ENCODE measurements at places on chromosomes 7 and 10.

GRCh38 chr7:45081670-45081974, 7.1 kb downstream of the NACAD start:
- DNase-seq = no peak

- DNase-seq = no peak
These were observed 76.5 kb downstream of the ARL5B start for GRCh38 chr10:18735711-18736110.

DNA sequence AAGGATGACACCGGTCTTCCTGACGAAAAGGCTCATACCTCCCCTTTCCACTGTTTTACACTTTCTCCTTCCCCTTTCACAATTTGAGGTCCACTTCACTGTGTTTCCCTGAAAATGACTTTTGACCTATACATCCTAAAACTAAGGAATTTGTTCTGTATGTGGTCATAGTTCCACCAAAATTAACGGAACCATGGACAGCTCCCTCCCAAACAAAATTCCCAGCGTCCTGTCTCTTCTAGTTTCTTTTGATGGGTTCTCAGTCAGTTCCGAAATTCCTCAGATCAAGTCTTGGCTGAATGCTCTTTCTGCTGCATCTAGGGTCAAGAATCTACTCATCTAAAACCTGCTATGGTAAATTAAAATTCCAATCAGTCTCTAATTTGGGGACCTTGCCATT, 1191.9 kb downstream of the CNTNAP2 start:
- DNase-seq = no peak

DNA sequence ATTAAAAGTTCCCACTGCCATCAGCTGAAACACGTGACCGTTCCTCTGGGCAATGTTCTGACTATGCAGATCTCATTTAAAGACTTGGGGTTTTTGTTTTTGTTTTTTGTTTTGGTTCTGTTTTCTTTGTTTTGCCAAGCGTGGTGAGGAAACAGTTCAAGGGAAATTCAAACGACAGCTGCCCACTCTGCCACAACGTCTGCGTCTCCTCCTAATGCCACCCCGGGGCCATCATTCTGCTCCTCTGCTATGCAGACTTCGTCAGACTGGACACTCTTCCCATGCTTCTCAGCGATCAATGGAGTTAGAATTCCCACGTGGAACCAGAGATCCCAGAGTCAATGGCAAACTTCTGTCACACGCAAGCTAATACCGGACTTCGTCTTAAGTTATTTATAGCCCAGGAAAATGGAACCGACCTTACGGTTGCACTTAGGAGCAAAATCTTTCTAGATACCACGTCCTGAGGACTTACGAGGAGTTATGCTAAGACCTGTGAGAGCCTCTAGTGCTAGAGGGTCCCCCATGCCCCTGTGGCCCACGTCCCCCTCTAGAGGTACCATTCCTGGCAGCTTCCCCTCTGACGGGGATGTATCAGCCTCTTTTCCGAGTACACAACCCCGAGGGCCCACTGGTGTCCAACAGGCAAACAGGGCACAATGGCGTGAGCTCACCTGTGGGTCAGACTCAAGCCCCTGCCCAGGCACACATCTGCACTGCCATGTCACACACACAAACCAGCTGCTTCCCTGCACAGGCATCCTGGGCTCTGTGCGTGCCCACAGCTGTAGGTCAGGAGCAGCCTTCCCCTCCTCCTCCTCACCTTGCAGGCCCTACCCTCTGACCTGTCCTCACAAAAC, 24.4 kb downstream of the EBF3 start:
- no peak for DNase-seq

- DNase-seq = no peak
These were observed 149.8 kb downstream of the HBP1 start for GRCh38 chr7:107318523-107319160.

- DNase-seq = no peak
These were observed 210.1 kb upstream of the INHBA start for GRCh38 chr7:41912851-41913567.

DNA sequence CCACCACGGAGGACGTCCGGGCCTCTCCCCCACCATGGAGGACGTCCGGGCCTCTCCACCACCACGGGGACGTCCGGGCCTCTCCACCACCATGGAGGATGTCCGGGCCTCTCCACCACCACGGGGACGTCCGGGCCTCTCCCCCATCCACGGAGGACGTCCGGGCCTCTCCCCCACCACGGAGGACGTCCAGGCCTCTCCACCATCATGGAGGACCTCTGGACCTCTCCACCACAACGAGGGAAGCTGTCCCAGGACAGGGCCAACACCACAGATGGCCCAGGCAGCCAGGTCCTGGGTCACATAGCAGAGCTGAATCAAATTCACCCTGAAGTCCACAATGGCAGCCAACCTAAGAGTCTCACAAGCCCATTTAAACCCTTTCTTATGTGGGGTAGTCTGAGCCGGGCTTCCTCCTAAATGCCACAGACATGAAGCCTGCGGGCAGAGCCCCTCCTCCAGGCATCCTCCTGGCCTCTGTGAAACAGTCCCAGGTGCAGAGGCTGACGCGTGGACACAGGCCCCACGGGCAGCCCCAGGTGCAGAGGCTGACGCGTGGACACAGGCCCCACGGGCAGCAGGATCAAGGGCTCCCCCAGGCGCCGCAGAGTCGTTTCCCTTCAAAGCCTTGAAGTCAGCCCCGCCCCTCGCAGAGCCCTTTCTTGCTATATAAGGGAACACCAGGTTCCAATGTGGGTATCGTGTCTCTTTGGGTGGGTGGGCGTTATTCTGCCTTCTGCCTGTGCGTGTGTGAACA, 47.0 kb downstream of the FOXL3 start:
- no peak for DNase-seq

DNA sequence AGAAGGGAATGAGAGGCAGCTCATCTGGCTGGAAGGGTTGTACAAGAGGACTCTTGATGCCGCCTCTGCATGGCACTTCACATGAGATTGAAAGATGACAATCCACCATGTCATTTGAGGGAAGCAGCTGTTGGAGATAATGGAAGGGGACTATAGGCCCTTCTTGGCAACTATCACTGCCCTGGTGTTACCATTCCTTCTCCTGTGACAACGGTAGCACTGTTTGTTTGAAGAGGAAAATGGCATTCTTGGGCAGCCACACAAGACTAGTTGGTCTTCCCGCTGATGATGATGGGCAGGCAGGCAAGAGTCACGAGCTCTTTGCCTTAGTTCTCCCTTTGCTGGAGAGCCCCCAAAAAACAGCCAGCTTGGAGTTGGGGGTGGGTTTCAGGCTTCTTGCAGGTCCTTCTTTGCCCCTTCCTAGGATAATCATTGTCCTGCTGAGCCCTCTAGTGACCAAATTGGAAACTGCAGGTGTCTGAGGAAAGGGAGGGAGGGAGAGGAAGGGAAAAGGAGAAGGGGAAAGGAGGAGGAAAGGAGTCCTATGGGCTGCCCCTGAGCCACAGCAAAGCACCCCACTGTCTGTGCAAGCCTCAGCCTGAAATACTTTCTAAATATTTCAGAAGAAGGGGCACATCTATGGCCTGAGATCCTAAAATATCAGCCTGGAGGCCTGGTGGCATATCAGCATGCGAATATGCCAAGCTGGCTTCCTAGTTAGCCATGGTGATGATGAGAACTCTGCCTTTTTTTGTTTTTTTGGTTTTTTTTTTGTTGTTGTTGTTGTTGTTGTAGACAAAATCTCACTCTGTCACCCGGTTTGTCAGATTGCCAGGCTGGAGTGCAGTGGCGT, 165.6 kb upstream of the KMT2E start:
- peak; percentile 43 for DNase-seq

DNA sequence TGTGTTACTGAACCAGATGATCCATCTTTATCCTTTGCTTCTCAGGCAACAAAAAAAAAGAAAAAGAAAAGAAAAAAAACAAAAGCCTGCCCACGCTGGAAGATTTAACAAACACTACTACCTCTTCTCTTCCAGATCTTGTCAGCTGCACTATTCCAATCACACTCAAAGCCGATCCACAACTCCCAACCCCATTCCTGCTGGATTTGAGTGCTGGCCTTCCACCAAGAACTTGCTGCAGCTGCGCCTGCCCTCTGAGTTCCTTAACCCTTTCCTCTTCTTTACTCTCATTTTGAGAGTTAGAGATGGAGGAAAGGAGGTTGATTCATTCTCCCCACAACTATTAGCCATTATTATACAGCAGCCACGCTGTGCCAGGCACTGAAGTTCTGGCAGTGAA, 16.0 kb upstream of the ITGA8 start:
- no peak for DNase-seq

DNA sequence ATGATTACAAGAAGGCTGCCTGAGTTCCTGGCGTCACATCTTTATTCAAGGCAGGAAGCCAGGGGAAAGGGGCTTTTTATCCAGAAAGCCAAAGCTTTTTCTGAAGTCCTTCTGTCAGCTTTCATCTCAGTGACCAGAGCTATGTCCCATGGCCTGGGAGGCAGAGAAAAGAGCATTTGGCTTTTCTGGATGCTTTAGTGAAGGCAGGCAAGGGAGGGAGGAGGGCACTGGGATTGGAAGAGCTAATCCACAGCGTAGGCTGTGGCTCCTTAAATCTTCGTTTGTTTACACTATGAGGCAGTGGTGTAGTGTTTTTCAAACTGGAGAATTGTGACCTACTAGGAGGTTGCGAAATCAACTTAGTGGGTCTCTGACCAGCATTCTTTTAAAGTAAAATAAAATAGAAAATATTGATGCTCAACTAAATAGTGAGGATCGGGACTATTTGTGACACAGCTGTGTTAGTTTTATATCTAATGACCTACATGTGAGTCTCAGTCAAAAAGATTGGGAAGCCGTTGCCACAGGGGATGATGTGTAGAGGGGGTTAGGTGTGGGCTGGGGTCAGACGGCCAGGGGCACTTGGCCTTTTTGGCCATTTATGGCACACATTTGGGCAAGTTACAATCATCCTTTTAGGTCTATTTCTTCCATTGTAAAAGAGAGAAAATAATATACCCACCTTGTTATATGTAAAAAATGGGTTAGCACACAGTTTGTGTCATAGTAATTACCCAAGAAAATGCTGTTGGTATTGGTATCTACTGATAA, 14.1 kb downstream of the CRYGN start:
- DNase-seq = peak; percentile 54

DNA sequence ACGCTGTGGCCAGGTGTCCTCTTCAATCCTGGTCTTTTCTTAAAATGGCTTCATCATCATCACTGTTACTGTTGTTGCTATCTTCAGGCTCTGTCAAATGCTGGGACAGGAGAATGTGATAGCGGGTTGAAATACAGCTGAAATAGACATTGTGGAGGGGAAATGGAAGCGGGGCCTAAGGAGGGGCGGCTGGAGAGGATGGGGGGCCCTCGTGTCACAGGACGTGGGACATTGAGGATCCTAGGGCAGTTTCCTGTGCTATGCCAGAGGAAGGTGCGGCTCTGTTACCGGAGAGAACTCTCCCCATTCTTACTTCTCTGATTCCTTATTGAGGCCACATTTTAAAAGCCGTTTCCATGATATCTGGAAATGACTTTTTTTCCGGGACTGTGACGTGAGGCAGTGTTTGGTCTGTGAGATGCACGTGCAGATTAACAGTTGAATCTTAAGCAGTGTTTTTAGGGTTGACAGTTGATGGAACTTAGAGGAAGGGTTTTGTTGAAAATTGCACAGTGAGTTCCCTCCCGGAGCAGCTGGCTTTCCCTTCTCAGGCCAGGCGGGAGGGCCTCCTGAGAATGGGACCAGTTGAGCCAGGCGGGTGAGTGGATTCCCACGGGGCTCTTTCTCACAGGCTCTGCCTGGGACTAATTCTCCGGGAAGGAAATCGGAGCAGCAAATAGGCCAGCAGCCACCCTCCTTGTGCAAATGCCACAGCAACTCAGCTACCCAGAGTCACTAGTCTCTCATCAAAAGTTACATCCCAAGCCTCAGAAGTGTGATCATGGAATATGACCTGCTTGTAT, 125.2 kb downstream of the TACC2 start:
- no peak for DNase-seq

- DNase-seq = peak; percentile 5
These were observed 31.4 kb upstream of the DLX6 start for GRCh38 chr7:96973986-96974385.

- no peak for DNase-seq
These were observed 228.8 kb downstream of the TRIL start for GRCh38 chr7:28729281-28729680.
